ENCODE measurements at places on chromosomes 7 and 10. TPM values are rescaled to one million over a fixed set of nuclear protein-coding genes. Genes with fewer than 3 reads are reported as not detected.

The HOXA2 gene
- 0.08 TPM for total RNA-seq

The DNAH11 gene
- 0.50 TPM for total RNA-seq

The TLL2 gene
- total RNA-seq, result 0.08 TPM

GRCh38 chr10:69629897-69630650, at the start of gene FAM241B:
Gene FAM241B, plus strand, starts transcription at chr10:69630247. Its CDS starts 1,497 bp downstream, at chr10:69631744.
- peak; percentile 57 for DNase-seq

DNA sequence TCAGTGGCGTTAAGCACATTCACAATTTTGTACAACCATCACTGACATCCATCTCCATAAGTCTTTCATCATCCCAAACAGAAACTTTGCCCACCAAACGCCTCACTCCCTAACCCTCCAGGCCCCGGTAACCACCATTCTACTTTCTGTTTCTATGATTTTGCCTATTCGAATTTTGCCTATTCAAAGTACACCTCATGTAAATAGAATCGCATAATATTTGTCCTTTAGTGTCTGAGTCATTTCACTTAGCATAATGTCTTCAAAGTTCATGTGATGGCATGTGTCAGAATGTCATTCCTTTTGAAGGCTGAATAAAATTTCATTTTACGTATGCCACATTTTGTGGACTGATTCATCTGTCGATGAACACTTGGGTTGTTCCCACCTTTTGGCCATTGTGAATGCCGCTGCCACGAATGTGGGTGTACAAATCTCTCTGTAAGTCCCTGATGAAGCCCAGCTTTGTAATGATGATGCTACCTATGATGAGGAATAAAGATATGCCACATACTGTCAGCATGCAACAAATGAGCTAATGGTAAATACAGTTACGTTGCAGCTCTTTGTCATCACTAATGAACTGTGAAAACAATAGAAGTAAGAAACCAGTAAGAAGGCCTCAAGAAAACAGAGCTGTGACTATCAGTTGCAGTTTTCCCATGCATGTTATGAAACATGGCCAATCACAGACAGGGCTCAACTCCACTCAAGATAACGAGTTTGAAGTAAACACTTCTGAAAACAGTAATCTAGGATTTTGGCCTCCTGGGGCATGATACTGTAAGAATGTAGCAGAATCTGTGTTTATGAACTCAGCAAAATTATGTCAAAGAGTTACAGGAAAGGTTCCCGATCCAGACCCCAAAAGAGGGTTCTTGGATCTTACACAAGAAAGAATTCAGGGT, 120.0 kb downstream of the ADAM12 start:
- no peak for DNase-seq

DNA sequence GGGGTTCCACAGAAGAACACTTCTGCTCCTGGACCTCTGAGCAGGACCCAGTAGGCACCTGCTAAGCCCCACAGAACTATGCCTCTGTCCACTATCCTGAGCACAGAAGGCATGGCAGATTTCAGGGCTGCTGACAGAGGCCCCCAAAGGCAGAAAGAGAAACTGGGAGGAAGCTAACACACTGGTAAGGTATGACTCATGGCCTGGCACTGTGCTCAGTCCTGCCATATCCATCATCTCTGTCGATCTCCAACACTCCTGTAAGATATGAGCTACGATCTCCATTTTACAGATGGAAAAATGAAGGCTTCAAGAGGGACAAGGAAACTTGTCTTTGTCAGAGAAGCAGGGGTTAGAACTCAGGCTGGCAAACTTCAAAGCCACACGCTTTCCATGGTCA, 62.2 kb downstream of the GRID1 start:
- DNase-seq, result no peak

DNA sequence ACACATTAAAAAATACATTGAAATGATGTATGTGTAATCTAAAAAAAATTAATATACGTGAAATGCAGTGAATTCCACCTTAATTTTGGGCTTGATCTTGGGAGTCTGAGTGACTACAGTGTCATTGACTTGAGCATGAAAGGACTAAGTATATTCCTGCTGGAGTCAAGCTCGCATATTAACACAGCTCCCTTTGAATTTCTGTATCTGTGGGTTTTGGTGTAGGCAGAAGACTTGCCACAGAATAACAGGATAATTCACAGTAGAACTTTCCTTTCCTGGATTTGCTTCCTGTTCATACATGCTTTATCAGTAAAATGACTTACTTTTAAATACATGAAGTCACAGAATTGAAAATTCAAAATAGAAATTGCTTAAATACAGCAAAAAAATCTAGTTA, 55.3 kb downstream of the PPP1R9A start:
- no peak for DNase-seq
